ENCODE measurements at places on chromosomes 2 and 18.

- DNase-seq: no peak
These were observed 133.5 kb downstream of the CDH20 start for GRCh38 chr18:61466736-61467135.

DNA sequence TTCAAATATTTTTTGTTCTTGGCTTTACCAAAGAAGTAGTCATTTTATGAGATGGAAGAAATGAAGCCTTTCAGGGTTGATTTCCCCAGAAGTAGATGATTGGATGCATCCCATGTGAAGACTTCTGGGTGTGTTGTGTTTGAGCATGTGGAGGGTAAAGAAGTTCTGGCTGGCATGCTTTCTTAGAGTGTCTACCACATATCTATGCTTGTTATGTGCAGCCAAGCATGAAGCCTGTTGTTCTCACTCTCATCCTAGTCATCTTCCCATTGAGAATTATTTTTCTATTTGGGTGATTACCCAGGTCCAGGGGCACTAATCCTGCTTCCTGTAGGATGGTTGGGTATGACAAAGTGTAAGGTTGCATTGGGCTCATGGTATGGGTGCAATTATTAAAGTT, 472.9 kb downstream of the PTPRM start:
- DNase-seq: no peak

GRCh38 chr2:176084611-176085119, 903 bp upstream of the EVX2 start:
- DNase-seq: no peak

GRCh38 chr18:77733292-77733903, 483.8 kb downstream of the GALR1 start:
- DNase-seq: no peak

GRCh38 chr2:207039225-207039624, 99.9 kb downstream of the CPO start:
- no peak for DNase-seq

GRCh38 chr2:190584980-190585661, 50.6 kb upstream of the NEMP2 start:
- no peak for DNase-seq

GRCh38 chr18:59035591-59035990, 104.1 kb upstream of the SEC11C start:
- no peak for DNase-seq

DNA sequence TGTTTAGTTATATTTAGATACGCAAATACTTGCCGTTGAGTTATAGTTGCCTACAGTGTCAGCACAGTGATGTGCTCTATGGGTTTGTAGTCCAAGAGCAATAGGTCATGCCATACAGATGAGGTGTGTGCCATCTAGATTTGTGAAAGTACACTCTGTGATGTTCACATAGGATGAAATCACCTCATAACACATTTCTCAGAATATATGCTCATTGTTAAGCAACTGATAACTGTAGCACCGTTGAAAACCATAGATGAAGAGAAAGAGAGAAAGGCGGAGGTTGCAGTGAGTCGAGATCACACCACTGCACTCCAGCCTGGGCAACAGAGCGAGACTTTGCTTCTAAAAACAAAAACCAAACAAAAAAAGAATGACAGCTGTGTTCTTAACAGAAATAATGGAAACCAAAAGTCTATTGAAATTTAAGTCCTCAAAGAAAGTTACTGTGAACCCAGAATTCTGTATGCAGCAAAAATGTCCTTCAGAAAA, 9.5 kb downstream of the DGKD start:
- DNase-seq: no peak

- DNase-seq: no peak
These were observed 133.9 kb upstream of the CCDC195 start for GRCh38 chr2:224850081-224850480.

DNA sequence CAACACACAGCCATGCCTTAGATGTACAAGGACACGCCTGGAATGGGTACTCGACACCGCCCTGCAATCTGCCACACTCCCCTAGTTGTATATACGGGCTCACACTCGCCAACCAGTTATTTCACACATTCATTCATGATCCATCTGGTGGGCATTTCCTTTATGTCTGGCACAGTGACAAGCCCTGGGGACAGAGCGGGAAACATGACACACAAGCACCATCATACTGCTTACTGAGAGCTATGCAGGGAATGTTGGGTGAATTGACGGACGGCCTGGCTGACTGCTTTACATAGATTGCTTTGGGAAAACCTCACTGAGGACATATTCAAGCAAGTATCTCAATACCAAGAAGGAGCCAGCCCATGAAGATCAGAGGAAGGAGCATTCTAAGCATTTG, 448.0 kb upstream of the SPRED2 start:
- DNase-seq: no peak

DNA sequence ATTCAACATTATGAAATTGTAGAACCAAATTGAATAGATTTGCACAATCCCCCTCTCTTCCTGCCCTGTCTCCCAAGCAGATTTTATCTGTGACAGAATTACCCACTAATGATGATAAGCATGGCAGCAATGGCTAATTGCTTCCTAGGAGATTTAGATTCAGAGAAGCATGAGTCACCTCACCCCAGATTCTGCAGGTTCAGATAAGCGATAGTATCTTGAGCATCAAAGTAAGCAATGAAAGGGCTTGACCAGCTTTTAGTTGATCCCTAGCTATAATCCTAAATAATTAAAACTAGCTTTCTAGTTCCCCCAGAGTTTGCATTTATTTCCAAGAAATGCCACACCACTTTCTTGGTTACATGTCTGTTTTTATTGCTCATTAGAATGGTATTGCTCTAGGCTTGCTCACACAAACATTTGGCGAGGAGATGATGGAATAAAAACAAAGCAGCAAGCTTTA, 204.3 kb downstream of the GULP1 start:
- no peak for DNase-seq

DNA sequence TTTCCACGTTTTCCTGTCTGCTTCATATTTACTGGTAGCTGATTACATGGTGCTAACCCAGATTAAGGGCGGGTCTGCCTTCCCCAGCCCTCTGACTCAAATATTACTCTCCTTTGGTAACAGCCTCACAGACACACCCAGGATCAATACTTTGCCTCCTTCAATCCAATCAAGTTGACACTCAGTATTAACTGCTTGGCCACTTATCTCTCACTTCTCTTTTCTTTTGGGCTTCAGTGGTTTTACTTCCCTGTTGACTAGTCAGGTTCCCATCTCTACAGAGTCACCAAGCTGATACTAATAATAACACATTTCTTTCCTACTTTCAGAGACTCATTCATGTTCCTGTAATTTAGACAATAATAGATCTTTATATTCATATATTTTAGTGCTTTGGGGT, 302.2 kb upstream of the MAP2 start:
- no peak for DNase-seq

DNA sequence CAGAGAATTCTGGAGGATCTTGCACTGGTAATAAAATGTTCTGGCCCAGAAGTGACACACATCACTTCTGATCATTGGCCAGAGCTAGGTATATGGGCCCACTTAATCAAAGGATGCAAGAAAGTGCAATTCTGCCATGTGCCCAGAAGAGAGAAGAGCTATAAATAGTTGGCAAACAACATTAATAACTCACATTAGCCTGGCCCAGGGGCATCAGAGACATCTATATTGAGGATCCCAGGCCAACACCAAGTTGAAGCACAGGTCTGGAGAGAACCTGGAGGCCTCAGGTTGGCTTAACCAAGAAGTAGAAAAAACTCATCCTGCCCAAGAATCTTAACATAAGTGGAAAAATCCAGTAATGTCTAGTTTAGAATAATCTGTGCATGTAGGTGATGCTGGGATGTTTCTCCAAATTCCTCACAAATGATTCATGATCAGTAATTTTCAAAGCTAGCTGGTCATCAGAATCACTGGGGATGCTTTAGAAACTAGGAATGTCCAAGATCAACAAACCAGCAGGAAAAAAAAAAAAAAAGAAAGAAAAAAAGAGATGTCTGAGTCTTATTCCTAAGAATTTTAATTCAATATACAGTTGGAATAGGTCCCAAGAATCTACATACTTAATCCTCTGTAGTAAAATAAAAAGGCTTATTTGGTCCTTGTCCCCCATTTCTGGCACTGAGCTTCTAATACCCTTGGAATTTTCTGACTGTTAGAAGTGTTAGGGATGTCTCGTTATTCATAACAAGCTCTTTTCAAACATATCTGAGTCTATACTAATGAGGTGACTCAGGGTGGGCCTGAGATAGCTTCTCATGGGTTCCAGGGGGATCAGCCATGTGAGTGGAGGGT, 35.0 kb upstream of the EVA1A start:
- no peak for DNase-seq

- no peak for DNase-seq
These were observed 2137.3 kb upstream of the CELF4 start for GRCh38 chr18:39702888-39703287.

GRCh38 chr2:84243788-84244733, 215.0 kb downstream of the SUCLG1 start:
- DNase-seq: no peak

- no peak for DNase-seq
These were observed 25.3 kb upstream of the TACR1 start for GRCh38 chr2:75224636-75225094.

- DNase-seq: no peak
These were observed 25.8 kb upstream of the IL18RAP start for GRCh38 chr2:102397209-102397608.

- DNase-seq: no peak
These were observed 422.2 kb downstream of the SETBP1 start for GRCh38 chr18:45102863-45103262.

DNA sequence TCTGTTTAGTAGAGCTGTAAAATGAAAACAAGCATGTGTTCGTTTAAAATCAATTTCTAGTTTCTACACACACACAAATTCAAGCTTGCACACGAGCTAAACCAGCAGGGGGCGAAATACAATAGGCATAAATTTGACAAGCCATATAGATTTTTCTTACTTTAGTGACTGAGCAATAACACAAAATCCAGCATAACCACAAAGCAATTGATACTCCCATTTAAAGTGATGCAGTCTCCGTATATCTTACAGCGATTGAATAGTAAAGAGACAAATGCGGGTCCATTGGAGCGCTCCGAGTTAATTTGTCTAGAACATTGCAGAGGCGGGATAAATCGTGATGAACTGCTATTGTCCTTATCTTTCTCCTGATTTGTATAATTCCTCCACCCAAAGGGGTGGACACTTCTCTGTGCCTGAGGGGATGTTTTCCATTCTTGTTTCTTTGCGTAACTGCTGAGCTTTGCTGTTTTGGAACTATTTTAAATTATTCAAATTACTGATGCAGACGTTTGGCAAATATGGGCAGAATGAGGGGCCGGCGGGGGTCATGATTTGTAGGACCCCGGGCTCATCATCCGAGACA, 1.2 kb upstream of the AFTPH start:
- DNase-seq: peak; percentile 53
